ENCODE measurements at places on chromosomes 2 and 18. TPM values are rescaled to one million over a fixed set of nuclear protein-coding genes. Genes with fewer than 3 reads are reported as not detected.

Gene GMPPA
- 70.7 TPM for total RNA-seq

Gene C2orf72
- total RNA-seq = not detected

Gene RAB11FIP5
- 35.6 TPM for total RNA-seq

Gene SEPTIN10
- total RNA-seq = 78.9 TPM

Gene CCL20
- 18.0 TPM for total RNA-seq

Gene NPAS2
- total RNA-seq = 16.4 TPM

Gene CREG2
- total RNA-seq = not detected

Gene PRKAG3
- not detected for total RNA-seq

Gene CYS1
- total RNA-seq = not detected

Gene PER2
- 13.8 TPM for total RNA-seq

Gene REG3G
- total RNA-seq = not detected

Gene UGT1A10
- not detected for total RNA-seq

Gene PLEKHB2
- total RNA-seq = 78.1 TPM

Gene AQP12B
- total RNA-seq = not detected

Gene TRAF3IP1
- 30.1 TPM for total RNA-seq

Gene STPG4
- total RNA-seq = 0.83 TPM

Gene EIF5B
- 55.5 TPM for total RNA-seq

Gene BMP10
- not detected for total RNA-seq

Gene CNDP1
- total RNA-seq = not detected

Gene PLB1
- total RNA-seq = 0.91 TPM

Gene SERPINB12
- not detected for total RNA-seq

Gene WNT6
- not detected for total RNA-seq

Gene ADCYAP1
- not detected for total RNA-seq

Gene MAP3K20
- total RNA-seq = 150 TPM

Gene STON1
- 0.42 TPM for total RNA-seq

Gene FRZB
- 0.20 TPM for total RNA-seq

Gene LPIN1
- total RNA-seq = 47.0 TPM

Gene C2orf81
- total RNA-seq = 4.3 TPM

Gene TUBB8B
- total RNA-seq = not detected

Gene OXER1
- total RNA-seq = not detected

Gene ANKAR
- total RNA-seq = 5.1 TPM

Gene POTEF
- not detected for total RNA-seq

Gene MIB1
- 40.5 TPM for total RNA-seq

Gene SCN9A
- 1.9 TPM for total RNA-seq

Gene RBBP8
- total RNA-seq = 59.7 TPM

Gene HOXD13
- total RNA-seq = not detected

Gene BCL11A
- total RNA-seq = 4.3 TPM

Gene RUFY4
- total RNA-seq = not detected

Gene MAB21L4
- not detected for total RNA-seq

Gene IGFBP2
- total RNA-seq = 18.3 TPM

Gene DES
- total RNA-seq = not detected

Gene IL1R2
- total RNA-seq = not detected

Gene SERPINB11
- not detected for total RNA-seq

Gene SMIM21
- total RNA-seq = not detected

Gene SLC4A3
- 4.7 TPM for total RNA-seq

Gene SNTG2
- not detected for total RNA-seq

Gene SP140
- not detected for total RNA-seq

Gene ADRA2B
- not detected for total RNA-seq

Gene GCC2
- 29.8 TPM for total RNA-seq

Gene UGT1A3
- total RNA-seq = not detected

Gene PNPT1
- 56.8 TPM for total RNA-seq

Gene GKN2
- total RNA-seq = not detected

Gene COBLL1
- total RNA-seq = 37.1 TPM

Gene PIGN
- total RNA-seq = 29.5 TPM

Gene PLCL1
- total RNA-seq = 0.12 TPM
